Vagina (tissue), 2 donors: ENCODE measurements at places on chromosomes 7 and 10.

- DNase-seq = no peak
These were observed 294.4 kb upstream of the NEBL start for GRCh38 chr10:21191512-21191911.

GRCh38 chr7:155570171-155570958, 24.0 kb upstream of the CNPY1 start:
- DNase-seq = no peak

DNA sequence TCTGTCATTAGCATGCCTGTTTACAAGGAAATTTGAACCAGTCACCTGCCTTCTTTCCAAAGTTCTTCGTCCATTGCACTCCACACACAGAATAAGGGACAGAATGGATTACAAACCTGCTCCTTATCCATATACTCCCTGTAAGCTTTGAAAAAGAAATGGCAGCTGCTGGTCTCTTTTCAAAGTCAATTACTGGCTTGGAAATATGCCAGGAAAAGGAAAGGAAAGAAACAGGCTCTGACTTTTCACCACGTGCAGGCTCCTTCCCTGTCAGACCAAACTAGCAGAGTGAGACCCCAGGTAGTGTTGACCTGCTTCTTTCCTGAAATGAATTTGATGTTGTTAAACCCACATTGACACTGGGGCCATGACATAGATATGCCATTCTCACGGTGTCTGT, 84.5 kb downstream of the LHFPL3 start:
- DNase-seq = no peak

- DNase-seq = no peak
These were observed 1690.6 kb upstream of the LRRTM3 start for GRCh38 chr10:65235266-65235665.

DNA sequence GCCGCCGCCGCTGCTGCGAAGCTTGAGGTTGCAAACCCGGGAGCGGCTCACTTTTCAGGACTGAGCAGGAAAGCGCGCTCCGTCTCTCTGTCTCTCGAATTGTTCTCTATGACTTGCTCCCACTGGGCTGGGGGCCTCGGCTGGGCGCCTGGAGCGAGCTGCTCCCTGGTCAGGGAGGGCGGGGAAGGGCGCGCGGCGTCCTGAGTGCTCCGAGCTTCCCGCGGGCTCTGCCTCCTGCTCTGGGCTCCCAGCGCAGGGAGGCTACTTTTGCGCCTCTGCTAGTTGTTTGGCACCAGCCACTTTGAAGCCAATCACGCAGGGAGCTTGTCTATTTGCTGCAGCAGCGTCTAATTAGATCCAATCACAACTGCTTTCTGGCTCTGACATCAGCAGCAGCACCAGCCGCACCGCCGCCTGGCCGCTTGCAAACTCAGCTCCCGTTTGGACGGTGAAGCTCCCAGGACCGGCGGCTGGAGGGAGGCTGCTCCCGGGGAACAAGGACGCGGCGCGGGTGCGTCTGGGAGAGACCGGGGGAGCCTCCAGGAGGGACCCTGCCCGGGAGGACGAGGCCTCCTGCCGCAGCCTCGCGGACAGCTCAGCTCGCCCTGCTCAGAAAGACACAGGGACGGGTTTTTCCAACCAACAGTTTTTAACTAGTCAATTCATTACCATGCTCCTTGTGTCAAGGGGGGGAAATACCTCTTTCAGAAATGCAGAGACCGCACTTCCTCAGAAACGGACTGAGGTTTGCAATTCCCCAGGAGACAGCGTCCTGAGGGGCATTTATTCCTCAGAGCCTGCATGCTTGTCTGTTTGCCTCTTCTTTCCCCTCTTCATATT, at the start of gene ADARB2:
TSS of gene ADARB2 (minus strand) at position 304 of the 840 bp plus-strand sequence.
- no peak for DNase-seq

DNA sequence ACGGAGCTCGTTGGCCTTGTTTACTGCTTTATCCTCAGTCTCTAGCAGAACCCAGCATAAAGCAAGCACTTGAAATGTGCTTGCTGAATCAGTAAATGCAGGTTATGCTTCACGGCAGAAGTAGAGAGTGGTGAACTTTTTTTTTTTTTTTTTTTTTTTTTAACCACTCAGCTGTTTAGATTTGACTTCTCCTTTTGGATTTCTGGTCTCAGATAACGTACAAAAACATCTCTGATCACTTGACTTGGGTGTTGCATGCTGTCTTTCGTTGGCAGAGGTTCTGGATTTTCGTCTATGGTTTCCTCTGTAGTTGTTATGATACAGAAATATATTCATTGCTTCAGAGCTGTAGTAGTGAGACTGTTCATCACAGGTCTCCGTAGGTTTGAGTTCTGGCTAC, 242.5 kb upstream of the HABP2 start:
- DNase-seq = no peak

DNA sequence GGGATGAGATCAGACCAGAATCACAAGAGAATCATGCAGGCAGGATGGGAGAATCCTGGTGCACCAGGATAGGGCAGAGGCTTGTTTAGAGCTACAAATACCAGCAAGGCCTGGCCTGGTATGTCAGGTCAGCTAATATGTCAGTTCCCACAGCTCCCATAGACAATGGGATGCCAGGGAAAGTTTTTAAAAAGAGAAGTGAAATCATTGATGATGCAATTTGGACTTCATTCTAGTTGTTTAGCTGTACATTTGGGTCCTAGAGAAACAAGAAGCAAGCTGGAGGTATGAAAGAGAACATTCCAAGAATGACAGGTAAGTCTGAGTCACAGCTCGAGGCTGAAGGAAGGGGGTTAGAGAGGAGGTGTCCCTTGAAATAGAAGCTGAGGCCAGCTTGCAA, 45.2 kb downstream of the GPR141 start:
- no peak for DNase-seq

- peak; percentile 34 for DNase-seq
These were observed 24.1 kb downstream of the PDLIM1 start for GRCh38 chr10:95266674-95267095.

DNA sequence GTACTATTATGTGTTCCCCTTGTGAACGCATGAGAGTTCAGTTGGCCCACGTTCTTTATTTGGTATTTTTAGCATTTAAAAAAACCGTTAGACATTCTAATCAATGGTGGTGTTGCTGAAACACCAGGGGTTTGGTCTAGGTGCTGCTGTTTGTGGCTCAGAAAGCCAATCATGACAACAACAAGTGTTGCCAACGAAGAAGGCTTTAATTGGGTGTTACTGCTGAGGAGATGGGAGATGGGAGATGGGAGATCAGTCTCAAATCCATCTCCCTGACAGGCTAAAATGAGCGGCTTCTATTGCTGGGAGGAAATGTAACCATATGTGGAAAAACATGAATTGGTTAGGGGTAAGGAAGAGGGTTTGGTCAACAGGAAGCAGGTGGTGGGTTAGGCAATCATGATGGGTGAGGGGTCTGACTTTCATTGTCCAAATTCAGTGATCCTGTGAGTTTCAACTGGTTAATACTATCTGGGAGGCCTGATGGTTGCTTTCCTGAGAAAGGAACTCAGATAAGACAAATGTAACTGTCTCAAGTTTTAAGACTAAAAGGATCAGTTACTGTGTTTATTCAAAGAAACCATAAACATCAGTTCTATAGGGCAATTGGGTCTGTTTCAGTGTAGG, 4.6 kb upstream of the ZNF425 start:
- no peak for DNase-seq

DNA sequence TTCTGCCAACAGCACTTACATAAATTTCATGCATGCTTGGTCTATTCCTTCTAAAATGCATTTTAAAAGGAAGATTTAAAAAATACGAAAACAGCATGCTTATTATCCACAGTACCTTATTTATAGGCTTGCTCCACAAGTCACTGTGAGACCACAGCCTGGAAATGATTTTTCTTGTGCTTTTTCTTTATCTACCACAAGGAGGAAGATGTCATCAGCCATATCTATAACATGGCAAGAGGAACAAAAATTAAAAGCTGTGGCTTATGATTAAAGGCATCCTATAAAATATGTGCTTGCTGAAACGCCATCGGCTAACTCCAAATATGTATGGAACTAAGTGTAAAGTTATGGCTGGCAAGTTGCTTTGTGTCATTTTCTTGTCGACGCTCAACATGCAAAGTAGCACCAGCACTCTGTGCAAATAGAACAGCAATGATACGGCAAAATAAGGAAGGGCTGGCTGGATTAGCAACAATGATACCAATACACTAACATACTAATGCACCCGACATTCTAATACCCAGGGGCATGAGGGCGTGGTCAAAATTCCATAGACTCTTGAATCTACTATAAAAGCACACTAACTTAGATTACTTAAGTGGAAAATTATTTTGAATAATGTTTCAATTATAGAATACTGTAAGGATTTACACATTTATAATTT, 41.2 kb upstream of the AKR1E2 start:
- DNase-seq = no peak

GRCh38 chr7:28573059-28573553, 160.8 kb downstream of the CREB5 start:
- DNase-seq = no peak

DNA sequence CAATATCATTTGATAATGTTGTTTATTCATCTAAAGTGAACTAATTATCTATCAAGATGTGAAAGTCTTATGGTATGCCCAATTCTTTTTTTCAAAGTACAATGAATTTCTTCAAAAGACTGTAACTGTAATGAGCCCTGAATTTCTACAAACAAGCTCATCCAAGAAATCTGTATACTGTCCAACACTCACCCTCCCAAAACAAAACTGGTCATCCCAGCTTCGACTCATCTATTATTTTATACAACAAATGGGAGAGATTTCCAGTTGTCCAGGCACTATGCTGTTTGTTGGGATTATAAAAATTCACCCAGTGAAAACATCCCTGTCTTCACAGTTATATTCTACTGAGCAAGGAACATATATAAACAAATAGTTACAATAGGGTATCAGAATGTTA, 806.9 kb downstream of the TNS3 start:
- DNase-seq = no peak
